Right renal cortex interstitium (tissue), 3 donors: ENCODE measurements at places on chromosomes 3 and 15. TPM values are rescaled to one million over a fixed set of nuclear protein-coding genes. Genes with fewer than 3 reads are reported as not detected.
A peak's percentile ranks its signal among the peaks of the same experiment; 100 is the strongest.

- no peak for DNase-seq
Observed at GRCh38 chr3:151145713-151146070, 57.3 kb downstream of the GPR171 start.

DNA sequence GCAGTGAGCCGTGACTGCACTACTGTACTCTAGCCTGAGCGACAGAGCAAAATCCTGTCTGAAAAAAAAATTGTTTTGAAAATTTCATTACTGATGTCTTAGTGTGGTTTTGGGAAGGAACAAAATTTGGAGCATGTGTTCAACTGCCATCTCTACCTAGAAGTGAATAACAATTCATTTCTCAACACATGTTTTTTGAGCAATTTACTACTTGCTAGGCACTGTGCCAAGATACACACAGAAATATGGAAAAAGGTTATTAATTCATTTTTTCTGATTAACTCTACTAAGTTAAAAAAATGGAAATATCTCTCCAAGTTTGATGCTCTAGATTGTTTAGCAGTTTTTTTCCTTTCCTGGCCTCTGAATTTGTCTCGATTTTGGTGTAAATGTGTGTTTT is 5.2 kb upstream of the TCF12 start:
- DNase-seq, result no peak

DNA sequence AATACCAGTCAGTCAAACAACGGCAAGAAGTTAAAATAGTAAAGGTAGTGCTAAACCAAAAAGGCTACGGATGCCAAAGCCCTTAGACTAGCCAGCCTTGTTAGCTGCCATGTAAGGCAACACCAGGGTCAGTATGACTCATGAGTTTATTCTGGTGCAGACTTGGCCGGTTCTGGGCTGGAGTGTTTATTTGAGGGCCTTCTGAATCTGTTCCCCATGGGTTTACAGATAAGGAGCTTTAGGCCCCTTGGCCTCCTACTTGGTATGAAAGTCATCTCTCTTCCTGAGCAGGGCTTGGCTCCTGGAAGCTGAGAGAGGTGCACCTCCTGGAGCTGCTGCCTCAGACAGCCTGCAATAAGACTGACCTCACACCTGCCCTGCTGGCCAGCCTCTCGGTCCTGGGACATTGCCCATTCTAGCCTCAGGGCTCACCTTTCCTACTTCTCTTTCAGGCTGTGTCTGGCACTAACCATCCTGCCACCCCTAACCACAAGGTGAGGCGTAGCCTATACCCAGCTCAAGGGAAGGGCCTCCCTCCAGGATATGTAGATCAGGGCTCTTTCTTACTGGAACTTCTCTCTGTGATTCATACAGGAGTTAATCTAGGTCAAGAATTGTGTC is 10.4 kb upstream of the RTP1 start:
- no peak for DNase-seq

DNA sequence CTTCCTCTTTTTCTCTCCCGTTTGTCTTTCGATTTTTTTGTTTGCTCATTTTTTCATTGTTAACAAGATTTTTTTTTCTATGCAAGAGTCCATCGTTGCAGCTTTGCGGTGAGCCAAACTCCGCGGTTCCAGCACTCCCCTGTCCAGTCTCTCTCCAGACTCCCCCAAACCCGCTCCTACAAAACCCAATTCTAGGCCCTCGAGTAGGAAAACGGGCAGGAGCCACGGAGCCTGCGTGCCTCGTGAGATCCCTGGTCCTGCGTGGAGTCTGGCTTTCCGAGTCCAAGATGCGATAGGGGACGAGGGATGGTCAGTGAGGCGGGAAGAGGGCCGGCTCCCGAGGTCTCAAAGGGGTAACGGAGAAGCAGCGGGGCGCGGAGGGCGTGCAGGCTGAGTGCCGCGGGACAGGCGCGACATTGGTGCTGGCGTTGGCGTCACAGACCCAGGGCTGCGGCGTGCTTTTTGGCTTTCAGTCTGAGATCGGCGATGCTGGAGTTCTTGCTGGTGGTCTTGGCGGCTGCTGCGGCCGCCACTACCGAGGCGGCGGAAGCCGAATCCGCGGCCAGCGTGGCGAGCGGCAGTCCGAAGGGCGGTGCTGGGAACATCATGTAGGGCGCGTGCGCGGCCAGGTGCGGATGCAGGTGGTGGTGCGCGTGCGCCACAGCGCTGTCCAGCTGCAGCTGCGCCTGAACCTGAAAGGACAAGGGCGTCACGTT is 8.5 kb downstream of the SHOX2 start:
- DNase-seq, result no peak

DNA sequence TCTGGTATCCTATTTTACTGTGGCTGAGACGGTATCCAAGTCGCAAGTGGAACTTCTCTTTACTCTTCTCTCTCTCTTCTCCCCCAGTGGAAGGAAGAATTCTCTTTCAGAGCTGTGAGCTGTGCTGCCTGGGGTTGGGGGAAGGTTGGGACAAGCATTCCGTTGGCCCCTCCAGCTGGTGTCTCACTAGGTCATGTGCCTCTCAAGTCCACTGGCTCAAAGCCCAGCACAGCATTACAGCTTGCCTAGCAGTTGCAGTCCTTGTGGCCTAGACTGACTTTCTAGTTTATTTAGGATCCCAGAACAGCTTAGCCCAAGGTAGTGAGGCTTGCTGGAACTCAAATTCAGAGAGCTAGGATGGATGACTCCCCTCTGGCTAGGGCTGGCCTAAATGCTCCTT is 76.1 kb upstream of the SPATA16 start:
- DNase-seq, result no peak

DNA sequence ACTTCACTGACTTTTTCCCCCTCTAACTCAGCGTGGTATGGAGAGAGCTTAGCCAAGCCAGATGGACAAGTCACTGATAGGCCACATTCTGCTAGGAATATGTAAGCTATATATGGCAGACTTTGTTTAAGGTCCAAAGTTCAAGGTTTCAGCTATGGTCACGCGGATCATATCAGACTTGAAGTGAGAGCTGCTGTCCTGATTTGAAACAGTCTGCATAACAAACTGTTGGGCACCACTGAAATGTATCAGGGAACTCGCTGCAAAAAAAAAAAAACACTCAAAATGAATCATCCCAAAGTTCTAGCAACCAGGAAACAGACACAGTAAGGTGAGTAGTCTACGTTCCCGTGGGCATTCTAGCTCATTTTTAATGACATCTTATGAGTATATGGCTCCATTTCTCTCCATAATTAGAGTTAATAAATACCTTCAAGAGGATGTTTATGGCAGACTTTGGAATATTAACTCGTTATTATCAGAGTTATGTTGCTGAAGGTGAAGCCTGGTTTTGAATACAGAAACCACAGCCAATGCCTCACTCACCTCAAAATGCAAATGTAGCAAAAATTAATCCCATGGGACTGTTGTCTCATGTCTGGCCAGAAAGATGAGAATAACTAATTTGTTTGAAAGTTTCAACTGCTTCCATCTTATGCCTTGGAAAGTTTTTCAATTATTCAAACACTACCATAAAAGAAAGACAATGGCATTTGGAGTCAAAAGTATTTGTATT is 12.3 kb downstream of the DPH3 start:
- DNase-seq, result no peak

GRCh38 chr3:9732740-9733115 is 1.2 kb downstream of the BRPF1 start:
- DNase-seq, result no peak

GRCh38 chr3:31567036-31567435 is 34.3 kb downstream of the STT3B start:
- DNase-seq, result no peak

DNA sequence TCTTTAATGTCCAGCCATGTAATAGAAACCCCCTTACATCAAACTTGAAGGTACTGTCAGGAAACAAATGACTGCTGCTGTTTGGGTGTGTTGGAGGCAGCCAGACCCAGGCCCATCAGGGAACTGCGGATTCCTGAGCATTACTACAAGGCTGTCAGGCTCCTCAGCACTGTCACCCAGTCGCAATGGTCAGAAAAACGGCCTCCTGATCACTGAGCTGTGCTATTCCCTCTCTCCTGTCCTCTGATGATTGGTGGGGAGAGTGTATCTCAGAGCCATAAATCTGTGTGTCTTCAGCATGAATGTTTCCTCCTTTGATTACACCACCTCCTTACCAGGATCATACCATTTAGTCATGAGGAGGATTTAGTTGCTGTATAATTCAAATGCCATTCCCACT is 135.2 kb upstream of the GADL1 start:
- DNase-seq, result peak; percentile 23

DNA sequence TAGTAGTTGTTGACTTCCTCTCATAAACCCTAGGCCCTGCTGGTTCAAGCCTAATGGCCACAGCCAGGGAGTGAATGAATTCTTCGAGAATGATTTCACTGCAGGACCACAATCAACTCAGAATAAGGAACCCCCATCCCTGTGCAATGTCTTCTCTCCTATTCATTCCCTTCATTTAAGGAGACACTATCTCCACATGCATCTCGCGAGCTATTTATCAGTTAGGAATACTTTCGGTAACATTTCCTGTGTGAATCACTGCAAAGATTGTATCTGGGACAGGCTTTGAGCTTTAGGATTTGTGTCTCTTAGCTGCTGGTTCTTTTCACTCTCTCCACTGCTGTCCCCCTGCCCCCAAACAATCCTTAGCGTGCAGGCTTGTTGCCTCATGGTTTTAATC is 94.4 kb downstream of the MYLK start:
- no peak for DNase-seq

GRCh38 chr3:17432236-17432635 is 310.2 kb downstream of the TBC1D5 start:
- DNase-seq, result no peak

- DNase-seq, result no peak
Observed at GRCh38 chr3:109707617-109708016, 370.3 kb upstream of the DPPA4 start.

GRCh38 chr3:127738192-127738840 is 65.6 kb downstream of the ABTB1 start:
- no peak for DNase-seq

DNA sequence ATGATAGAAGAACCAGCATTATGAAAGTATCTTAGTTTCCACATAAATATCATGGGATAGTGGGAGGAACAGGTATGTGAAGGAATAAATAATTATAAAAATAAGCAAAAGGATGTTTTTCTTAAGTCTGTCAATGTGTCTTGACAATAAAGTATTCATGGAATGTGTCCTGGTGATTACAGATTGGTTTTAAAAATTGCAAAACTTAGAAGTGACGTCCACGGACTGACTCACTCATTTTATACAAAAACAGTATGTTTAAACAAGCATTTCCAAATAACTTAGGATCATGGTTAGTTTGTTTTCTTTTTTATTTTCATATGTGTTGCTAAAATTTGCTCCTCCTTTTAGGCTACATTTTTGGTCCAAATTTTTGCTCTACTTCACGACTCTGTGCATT is 687.0 kb upstream of the NECTIN3 start:
- DNase-seq, result no peak

DNA sequence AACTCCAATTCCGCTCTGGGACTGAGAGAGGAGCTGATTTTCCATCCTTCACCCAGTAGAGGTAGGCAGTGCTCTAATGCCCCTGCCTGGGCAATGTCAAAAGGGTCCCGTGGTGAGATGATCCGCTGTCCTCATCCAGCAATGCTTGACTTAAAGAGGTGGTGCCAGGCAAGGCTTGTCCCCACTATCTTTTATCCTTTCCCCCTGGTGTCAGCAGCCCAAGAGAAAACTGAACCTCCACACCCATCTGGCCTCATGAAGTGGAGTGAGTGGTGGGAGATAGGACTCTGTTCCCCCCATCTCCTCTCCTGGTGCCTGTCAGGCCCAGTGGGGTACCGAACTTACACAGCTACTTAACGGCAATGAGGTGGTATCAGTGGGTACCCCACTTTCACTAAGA is 107.1 kb downstream of the ABHD5 start:
- DNase-seq, result no peak

GRCh38 chr3:13595485-13595884 is 46.6 kb downstream of the FBLN2 start:
- DNase-seq, result no peak

GRCh38 chr15:76011627-76012551 is at the start of gene NRG4:
Gene NRG4, minus strand, starts transcription at chr15:76012424. Its CDS starts 1,194 bp downstream, at chr15:76011230.
- no peak for DNase-seq

DNA sequence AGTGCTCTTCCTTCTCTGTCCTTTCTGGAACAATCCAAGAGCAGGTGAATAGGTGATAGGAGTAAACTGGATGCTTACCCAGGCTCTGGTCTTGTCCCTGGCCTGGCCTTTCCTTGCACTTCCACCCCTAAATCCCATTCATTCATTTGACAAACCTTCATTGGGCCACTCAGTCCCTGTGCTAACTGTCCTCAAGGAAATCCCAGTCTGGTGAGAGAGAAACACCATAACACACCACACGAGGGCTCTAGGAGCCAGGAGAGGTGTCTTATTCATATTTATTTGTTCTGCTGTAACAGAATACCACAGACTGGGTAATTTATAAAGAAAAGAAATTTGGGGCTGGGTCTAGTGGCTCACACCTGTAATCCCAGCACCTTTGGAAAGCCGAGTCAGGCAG is 22.8 kb downstream of the EFCC1 start:
- no peak for DNase-seq

DNA sequence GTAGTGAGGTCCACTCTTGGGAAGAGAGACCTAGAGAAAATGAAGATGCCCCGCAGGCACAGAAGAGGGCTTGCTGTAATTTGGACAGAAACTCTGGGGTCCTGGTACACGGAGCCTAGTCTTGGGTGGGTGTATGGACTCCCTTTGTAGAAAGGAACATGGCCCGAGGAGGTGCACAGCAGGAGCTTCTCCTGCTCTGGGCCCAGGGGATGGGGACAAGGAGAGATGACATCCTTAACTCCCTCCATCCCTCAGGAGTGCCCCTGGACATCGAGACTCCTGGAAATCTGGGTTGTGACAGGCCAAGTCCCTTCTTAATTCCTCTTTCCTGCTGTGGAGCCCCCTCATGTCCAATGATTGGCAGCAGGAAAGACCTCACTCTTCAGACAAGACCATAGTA is 29.9 kb upstream of the ABHD2 start:
- DNase-seq, result no peak

DNA sequence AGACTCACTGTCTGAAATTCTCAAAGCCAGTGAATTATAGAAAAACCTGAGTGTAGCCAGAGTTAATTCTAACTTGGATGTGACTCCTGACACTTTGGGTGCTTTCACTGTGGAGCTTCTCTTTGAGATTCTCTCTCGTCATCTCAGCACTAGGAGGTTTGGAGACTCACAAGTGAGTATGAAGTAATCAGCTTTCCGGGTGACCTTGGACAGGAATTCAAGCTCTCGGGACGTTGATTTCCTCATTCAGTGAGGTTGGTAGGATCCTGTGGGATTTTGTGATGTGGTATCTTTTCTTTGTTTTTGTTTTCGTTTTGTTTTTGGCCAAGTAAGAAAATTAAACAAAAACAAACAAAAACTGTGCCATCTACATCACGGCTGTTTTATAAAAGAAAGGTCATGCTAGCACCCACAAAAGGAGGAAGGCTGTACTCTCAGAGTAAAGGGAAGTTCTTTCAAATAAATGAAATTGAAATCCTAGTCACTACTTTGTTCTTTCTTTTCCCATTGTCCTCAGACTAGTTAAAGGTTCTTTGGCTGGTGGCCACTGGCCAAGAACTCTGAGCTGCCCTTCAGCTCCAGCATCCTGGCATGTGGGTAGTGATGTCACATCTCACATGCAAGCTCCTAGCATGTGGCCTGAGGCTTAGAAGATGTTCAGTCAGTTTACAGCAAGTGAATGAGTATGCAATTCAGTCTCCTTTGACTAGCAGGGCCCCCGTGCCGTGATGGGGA is 263.3 kb upstream of the TPM1 start:
- no peak for DNase-seq

GRCh38 chr15:72198356-72199204 is 993 bp upstream of the GRAMD2A start:
- DNase-seq, result no peak

The CAV3 gene
- polyA plus RNA-seq, result 0.33 TPM

The CAMP gene
- polyA plus RNA-seq, result 1.2 TPM

The GPR176 gene
- 14.9 TPM for polyA plus RNA-seq

The SLC2A2 gene
- polyA plus RNA-seq, result 17.3 TPM

The CCR9 gene
- 0.11 TPM for polyA plus RNA-seq

The SLC28A2 gene
- 0.40 TPM for polyA plus RNA-seq

The TMC3 gene
- 0.21 TPM for polyA plus RNA-seq

The SKOR1 gene
- 0.16 TPM for polyA plus RNA-seq

The ACTRT3 gene
- 5.2 TPM for polyA plus RNA-seq
